Amniotic epithelial cell (primary cell): ENCODE measurements at places on chromosomes 12 and 14.

GRCh38 chr12:93689076-93689834 is 12.1 kb downstream of the CRADD start:
- no peak for DNase-seq

DNA sequence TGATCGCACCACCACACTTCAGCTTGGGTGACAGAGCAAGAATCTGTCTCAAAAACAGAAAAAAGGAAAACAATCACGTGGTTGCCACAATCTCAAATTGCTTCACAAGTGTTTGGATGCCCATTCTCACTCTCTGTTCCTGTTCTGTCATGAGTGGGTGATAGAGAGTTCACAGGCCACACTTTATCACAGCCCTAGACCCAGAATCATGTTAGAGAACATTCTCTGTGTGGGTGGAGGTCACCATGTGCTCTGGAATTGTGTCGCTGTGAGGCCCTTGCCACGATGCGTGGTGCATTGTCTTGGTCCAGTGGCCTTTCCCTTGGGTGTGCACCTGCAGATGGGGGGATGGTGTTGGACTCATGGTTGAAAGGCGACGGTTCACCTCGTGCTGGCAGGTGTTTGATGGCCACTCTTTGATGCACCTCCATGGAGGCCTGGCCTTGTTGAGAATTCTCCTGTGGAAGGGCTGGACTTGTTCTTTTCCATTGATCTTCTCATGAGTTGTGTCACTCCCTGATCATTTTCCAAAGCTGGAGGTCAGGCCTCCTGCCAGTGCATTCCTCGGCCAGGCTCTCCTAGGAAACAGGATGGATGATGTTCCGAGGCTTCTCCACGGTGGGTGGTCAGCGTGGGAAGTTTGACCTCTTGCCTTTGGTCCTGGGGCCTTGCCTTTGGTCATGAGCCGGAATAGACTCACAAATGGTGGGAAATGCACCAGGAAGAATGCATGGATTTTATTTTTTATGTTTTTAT is 91.9 kb downstream of the SLC24A4 start:
- no peak for DNase-seq

DNA sequence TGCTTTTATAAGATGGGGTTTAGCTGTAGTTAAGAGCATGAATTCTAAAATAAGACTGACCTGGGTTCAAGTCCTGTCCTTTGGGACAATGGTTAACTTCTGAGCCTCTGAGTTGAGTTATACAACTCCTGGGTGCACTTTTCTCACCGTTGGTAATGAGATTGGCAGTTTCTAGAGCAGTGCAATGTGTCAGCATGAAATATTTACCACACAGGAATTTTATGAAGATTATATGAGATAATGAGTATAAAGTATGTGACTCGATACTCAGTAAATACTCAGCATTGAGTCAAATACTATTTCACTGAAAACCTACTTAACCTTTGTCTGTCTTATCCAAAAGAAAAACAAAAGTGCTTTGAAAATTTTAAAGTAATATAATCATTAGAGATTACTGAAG is 214.2 kb downstream of the CPNE8 start:
- DNase-seq: peak; percentile 12

DNA sequence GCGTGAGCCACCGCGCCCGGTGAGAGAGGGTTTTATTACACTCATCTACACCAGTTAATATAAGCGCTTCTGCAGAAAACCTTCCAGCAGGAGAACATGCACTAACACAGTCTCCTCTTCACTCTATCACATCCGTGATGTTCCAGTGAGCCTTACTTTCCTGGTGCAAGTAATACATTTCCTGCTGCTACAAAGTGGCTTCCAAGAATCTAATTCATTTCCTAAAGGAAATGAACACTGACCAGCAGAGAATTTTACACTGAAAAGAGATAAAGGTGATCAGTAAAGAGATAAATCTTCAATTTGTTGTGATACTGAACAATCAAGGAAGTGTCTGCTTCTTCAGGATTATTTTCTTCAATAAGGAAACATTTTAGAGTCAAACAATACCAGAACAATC is 39.5 kb downstream of the ZFYVE21 start:
- no peak for DNase-seq

GRCh38 chr14:90658541-90658967 is 157.7 kb downstream of the TTC7B start:
- DNase-seq: peak; percentile 85

GRCh38 chr14:61226015-61226654 is 55.0 kb downstream of the TMEM30B start:
- DNase-seq: no peak

DNA sequence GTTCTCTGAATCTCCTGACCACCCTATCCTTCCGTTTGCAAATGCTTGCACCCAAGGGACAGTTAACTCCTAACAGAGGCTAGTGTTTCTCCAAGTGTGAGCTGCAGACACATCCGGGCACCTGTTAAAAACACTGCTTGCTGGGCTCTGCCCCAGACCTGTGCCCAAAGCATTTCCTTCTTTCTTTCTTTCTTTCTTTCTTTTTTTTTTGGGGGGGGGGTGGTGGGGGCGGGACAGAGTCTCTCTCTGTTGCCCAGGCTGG is 42.5 kb downstream of the SPRING1 start:
- DNase-seq: no peak
